ENCODE measurements at places on chromosomes 3 and 15.

DNA sequence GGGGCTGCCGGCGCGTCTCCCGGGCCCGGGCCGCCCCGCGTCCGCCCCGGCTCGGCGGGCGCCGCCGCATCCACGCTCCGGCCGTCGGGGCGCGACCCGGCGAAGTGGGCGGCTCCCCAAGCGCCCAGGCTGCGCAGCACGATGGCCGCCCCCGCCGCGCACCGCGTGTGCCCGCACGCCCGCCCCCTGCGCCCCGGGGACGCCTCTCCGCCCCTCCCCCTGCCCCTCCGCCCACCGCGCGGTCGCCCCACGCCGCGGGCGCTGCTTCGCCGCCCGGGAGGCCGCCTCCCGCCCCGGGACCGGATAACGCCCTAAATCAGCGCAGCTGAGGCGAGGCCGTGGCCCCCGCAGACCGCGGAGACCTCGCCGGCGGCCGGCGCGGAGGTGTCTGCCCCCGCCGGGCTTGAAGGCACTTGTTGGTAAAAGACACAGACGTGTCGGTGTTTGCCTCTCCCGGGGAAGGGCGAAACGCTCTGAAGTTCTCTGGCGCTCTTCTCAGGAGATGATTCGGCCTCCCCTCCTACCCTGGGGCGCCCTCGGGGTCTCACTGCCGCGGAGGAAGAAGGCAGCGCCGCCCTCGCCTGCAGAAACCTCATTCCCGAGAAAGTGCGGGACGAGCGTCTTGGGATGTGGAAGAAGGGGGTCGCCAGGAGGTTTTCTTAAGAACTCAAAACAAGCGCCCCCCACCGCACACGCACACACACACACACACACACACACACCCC, at the start of gene BNC1:
Gene BNC1 (minus strand): TSS at position 106 of the 725 bp plus-strand sequence. CDS start 36 bp downstream, at position 70.
- DNase-seq: no peak

DNA sequence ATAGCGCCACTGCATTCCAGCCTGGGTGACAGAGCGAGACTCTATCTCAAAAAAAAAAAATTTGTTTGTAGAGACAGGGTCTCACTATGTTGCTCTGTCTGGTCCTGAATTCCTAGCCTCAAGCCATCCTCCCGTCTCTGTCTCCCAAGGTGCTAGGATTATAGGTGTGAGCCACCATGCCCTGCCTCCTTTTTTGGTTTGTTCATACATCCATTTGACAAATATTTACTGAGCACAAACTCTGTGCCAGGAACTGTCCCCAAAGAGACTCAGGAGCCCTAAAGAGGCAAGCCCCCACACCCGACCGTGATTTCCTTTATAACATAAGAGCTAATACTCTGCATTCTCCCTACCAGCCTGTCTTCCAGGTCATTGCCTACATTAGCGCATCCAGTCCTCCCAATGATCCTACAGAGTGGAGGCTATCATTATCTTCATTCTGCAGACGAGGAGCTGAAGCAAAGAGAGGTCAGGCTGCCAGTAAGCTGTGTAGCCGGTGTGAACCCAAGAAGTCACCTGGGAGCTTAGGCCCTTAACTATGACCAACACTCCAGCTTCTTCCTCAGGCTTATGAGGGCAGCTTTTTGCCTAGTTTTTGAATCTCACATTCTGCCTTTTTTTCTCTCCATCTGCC, 6.3 kb upstream of the PXK start:
- no peak for DNase-seq

DNA sequence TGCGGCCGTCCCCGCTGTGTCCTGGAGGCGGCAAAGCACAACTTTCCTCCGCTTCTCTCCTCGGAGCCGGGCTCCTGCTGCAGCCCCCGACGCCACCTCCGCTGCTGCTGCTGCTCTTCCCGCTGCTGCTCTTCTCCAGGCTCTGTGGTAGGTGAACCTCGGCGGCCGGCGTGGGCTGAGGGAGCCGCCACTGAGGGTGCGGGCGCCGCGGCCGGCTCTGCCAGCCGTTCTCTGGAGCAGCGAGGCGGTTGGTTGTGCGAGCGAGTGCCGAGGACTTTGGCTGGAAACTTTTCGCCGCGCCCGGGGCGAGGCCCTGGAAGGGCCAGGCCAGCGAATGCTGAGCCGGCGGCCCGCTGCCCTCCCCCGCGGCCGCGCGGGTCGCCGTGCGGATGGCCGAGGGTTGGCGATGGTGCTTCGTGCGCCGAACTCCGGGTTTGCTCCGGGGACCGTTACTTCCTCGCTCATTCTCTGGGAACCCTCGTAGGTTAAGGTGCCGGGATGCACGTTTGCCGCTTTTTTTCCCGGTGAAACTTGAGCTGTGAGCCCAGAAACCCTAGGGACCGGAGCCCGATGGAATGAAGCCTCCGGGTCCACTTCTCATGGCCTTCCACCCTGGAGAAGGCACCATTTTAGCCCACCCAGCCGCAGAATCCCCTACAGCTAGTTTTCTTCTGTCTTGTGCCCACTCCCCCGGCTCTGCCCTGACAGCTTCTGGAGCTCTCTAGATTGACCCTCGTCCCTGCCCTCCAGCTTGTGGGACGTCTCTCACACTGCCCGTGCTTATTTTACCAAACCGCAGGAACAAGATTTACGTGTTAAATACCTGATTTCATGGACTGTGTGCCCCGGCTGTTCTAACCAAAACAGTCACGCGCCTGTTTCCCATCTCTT, 660 bp downstream of the NECTIN3 start:
- peak; percentile 15 for DNase-seq

GRCh38 chr15:40747685-40748631, 7.1 kb downstream of the RMDN3 start:
- no peak for DNase-seq

DNA sequence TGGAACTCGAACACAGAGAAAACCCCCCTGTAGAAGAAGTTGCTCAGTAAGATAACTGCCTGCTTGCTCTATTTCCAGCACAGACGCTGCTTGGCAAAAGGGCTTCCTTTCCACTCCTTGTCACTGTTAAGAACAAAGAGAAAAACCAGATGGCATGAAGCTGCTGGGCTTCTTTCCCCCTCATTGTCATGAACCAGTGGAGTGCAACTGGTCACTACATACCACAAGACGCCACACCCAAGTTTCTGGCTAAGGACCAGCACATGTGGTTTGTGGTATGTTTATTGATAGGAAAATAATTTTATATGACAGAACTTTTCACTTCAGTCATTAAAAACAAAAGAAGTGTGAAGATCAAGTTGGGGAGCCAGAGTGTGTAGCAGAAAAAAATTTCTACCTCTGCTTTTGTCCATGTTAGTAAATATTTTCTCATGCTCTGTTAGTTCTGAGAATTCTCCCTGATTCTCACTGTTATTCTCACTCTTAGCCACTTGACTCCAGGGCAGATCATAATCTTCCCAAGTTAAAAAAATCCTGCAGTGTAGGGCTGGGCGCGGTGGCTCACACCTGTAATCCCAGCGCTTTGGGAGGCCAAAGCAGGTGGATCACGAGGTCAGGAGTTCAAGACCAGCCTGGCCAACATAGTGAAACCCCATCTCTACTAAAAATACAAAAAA, 37.9 kb downstream of the CLK3 start:
- no peak for DNase-seq

GRCh38 chr15:31261266-31262142, 65.1 kb upstream of the KLF13 start:
- DNase-seq: no peak

DNA sequence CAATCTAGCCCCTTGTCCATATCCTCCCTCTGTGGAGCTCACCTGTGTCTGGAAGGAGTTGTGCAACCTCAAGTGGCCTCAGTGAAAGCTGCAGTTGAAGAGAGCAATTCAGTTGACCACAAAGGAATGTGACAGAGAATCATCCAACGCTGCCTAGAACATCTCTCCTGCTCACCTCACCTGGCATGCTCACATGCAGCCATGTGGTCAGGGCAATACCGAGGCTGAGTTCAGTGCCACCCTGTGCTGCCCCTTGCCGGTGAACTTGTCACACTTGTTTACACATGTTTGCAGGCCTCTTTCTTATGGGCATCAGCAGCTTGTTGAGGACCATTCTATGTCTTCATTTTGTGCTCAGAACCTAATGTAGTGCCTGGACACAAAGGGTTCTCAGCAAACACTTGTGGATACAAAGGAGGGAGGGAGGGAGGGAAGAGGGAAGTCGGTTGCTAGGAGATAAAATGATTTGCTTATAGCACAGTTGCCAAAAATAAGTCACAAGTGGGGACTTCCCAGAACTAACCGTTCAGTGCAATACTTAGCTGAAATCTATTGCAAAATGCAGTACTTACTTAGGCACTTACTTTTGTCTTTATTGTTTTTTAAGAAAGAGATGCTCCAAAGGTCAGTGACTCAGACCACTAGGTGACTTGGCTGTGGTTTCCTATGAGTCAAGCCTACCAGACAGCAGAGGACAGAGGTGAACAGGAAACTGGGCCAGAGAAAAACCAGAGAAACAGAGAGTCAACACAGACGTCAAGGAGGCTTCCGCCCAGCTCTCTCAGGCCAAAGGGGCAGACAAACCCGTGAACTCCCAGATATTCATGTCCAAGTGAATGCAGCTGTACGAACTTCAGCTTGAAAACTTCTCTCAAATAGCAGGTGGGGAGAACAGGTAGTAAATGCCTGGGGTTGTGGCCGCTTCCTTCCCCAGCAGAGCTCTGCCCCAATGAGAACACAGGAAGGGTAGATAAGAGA, 227.8 kb upstream of the CTNNB1 start:
- DNase-seq: peak; percentile 34

GRCh38 chr3:134365766-134366065, 8.5 kb downstream of the AMOTL2 start:
- no peak for DNase-seq

GRCh38 chr3:111676211-111677006, 81.3 kb upstream of the ZBED2 start:
- no peak for DNase-seq

- no peak for DNase-seq
These were observed 474 bp upstream of the FEZF2 start for GRCh38 chr3:62373714-62374333.

- no peak for DNase-seq
These were observed 175.8 kb downstream of the XXYLT1 start for GRCh38 chr3:195095035-195095703.

DNA sequence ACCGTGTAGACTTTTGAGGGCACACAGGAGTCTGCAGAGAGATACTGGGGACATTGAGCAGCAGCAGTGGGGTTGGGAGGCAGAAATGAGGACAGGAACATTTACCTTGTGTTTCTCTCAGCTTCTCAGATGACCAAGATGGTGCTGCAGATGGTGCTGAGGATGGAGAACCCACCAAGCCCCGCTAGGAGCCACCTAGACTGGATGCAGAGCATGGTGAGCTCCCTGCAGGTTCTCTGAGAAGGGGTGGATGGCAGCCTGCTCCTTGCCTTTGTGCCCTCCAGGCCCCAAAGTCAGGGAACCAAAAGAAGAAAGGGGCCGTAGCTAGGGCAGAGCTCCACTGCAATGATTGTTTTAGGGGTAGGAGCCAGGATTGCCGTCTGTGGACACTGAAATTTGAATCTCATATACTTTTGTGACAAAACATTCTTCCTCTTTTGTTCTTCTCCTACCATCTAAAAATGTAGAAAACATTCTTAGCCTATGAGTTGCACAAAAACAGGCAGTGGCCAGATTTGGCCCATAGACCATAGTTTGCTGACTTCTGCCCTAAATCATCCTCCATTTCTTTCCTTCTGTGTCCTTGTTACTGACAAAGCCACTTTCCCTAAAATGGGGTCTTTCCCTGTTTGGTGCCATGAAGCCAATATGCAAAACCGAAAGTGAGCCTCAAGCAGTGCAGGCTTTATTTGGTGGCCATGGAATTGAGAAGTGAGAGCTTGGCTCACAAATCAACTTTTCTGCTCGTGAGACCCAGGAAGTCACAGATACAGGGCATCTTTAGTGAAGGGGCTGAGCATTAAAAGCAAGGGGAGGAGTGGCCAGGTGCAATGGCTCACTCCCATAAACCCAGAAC, 11.9 kb upstream of the MUC20 start:
- DNase-seq: no peak

- DNase-seq: no peak
These were observed 293.6 kb upstream of the MDFIC2 start for GRCh38 chr3:70606018-70606417.

DNA sequence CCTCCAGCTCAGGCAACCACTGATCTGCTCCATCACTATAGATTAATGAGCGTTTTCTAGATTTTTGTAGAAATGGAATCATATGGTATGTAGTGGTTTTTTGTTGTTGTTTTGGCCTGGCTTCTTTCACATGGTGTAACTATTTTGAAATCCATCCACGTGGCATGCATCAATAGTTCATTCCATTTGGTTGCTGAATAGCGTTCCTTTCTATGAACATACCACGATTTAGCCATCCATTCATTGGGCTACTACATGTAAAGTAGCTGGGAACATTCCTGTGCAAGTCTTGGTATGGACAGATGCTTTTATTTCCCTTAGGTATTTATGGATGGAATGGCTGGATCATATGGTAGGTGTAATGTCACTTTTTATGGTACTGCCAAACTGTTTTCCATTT, 10.7 kb upstream of the CHSY1 start:
- no peak for DNase-seq

DNA sequence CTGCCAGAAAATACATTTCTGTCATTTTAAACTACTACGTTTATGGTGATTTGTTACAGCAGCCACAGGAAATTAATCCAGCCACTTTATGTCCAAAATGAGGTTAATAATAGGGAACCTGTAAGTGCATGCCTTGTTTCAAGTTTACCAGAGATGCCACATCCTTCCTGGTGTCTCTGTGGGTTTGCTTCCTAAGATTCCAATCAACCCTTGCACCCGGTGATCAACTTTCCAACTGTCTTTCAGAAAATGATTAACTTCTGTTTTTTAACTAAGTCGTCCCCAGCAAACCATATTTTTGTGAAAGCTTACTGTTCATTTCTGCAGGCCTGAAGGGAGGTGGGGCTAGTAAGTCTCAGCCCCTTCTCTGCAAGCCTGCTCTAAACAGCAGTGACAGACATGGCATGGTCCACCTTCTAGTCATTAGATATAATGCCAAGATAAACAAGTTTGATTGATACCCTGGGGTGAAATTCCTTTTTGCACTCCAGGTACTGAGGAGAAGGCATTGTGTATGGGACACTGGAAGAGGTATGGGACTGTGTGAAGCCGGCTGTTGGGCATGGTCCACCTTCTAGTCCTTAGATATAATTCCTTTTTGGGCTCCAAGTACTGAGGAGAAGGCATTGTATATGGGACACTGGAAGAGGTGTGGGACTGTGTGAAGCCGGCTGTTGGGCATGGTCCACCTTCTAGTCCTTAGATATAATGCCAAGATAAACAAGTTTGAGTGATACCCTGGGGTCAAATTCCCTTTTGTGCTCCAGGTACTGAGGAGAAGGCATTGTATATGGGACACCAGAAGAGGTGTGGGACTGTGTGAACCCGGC, 11.1 kb upstream of the TMC3 start:
- DNase-seq: no peak

- peak; percentile 5 for DNase-seq
These were observed 94.4 kb downstream of the DNASE1L3 start for GRCh38 chr3:58116161-58116955.

- DNase-seq: no peak
These were observed 156.0 kb downstream of the CACNA1D start for GRCh38 chr3:53650424-53650823.

GRCh38 chr15:50044406-50044805, 74.6 kb downstream of the ATP8B4 start:
- DNase-seq: no peak

GRCh38 chr3:16723978-16724377, 118.8 kb upstream of the DAZL start:
- no peak for DNase-seq

Data from activated T-cell treated with anti-CD3 and anti-CD28 coated beads for 48 hours (primary cell).